ENCODE measurements at places on chromosomes 12 and 14.

DNA sequence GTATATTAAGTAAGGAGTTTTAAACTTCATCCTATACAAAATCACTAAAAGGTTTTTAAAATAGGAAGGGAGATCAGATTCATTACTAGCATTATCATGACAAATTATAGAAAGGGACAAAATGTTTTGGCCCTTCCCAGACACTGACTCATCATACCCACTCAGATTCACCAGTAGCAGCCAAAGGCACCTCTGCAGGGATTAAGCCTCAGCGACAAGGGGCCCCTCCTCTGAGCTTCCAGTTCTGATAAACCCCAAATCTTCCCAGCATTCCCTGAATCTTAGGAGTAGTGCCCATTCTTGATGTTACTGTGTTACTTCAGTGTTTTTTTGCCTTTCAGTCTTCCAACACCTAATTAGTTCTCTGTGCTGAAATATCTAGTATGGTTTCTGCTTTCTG lies 14.5 kb downstream of the KRAS start:
- peak; percentile 51 for DNase-seq

DNA sequence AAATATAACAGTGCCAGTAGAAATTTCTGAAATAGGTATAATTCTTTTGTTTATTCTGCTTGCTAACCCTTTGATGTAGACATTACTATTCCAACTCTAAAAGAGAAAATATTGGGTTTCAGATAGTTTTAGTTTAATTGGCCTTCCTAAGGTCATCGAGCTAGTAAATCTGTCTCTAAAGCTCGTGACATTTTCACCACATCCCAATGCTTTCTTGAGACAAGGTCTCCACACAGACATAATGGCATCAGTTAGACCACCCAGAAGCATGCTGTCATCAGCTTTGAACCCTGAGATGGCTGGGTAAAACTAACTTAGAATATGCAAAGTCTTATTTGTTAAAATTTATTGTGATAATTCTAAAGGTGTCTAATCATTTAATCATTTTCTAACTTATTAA lies 52.0 kb downstream of the PIK3C2G start:
- DNase-seq: no peak

DNA sequence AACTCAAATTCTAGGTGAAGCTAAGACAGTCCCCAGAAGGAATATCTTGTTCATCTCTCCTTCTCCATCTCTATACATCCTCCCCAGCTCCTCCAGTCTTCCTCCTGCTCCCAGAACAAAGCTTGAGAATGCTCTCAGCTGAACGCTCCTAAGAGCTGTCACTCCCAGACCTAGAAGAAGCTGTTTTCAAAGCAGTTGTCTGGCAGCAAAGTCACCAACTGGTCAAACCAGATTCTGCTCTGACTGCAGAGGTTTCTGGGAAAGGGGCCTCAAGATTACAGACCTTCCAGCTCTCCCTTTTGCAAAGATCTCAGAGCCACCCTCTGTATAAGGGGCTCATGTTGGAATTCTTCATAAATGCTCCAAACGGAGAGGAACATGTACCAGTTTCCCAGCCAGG lies 9.6 kb upstream of the HSPB8 start:
- no peak for DNase-seq

GRCh38 chr12:225012-225411 lies 11.1 kb upstream of the SLC6A12 start:
- DNase-seq: no peak

GRCh38 chr14:61107869-61108493 lies 126.9 kb downstream of the SLC38A6 start:
- no peak for DNase-seq

GRCh38 chr14:30849983-30850382 lies 24.4 kb upstream of the COCH start:
- no peak for DNase-seq

DNA sequence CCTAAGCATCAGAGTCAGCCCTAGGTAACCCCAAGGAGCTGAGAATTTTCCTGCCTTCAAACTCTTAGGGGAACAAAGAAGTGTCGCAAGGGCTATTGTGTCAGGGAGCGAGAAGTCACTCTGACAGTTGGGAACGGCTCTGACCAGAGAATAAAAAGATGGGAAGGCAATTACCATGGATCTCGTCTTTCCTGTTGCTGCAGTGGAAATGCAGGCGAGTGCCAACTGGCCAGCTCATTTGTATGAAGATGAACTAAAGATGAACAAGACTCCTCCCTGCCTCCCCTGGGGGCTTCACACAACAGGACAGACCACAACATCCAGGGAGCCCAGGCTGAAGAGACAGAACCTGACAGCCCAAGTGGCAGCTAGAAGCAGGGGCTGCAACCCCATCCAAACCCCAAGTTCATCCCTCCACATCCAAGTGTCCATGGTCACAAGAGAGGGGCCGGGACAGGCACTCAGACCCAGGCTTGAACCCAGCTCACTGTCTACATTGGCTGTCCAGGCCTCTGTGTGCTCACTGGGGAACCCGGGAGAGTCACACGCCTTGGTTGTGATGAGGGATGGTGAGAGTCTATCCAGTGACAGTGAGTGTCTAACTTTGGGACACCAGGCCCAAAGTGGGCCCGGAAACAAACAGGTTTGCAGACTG lies 322.4 kb downstream of the BCL11B start:
- DNase-seq: no peak
